ENCODE measurements at places on chromosomes 5 and 9.

- no peak for DNase-seq
Observed at GRCh38 chr9:119483153-119483552, 113.9 kb upstream of the BRINP1 start.

DNA sequence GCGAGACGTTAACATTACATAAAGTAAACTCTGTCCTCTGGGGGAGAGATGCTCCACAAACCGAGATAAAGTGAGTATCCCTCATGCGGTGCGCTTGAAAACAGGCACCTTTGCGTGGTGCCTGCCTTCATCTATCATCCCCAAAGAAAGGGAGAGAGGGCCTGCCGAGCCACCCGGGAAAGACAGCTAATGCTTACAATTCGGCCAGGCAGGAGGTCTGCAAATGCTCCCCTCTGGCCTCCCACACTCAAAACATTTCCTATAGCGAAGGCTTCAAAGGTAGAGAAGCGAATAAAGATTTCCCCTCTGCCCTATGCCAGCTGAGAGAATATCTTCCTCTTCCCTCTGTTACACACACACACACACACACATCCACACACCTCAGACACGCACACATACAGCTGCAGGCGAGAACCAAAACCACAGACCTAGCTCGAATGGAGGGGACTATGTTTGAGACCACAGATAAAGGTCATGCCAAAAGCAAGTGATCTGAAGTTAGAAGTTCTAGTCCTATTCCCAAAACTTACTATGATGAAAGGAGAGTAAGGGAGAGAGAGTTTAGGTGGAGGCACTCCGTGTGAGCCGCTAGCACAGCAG lies 132.8 kb downstream of the CRB2 start:
- DNase-seq, result no peak

DNA sequence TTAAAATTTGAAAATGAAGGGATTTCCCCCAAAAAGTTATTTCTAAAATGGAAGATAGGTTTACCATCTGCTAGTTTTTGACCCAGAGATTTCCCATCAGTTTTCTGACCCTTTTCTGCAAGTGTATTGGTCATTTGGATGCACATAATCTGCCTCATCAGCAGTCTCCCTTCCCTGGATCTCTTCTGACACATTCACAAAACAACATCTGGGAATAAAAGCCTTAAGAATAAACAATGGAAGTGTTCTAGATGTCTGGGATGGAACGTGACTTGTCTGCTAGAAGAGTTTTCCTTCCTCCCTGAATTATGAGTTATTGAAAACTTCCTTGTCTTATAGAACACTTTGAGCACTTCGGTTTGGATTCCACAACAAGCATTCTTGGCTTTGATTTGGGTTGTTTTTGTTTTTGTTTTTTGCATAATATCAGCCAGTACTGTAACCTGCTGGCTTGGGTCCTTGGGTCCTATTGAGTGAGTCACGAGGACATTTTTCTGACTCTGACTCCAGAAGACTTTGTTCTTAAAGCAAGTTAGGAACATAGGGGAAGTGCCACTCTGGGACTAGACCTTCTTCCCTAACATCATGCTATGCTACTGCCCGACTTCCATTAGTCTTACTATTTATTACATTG lies 18.2 kb upstream of the ESM1 start:
- DNase-seq, result no peak

DNA sequence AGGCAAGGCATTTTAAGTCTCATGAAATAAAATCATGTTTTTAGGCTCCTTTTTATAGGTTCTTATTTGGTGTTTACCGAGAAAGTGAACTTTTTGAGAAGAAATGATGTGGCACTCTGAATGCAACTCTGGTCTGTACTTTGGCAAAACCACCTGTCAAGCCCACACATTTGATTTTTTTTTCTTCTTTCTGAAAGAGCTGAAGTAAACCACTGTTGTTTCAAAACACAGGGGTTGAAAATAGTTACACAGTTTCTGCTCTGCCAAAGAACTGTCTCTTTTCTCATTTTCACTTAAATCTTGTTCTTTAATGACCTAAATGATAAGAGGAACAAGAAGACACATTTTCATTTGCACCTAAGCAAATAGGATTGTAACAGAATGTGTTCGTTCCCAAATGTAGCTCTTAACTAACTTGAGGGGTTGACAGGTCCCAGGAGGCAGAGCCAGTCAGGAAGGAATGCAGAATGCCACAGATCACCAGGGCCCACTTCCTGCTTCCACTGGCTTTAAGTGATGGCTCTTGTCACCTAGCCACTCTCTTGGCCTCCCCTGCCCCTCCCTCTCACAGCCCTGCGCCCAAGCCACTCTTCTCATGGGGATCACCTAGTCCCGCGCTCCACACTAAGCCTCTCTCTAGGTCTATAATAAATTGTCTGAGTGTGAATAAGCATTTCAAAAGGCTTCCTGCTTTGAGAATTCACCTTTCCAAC lies 47.3 kb downstream of the MED27 start:
- DNase-seq, result no peak

GRCh38 chr5:54689411-54690251 lies 172.1 kb downstream of the SNX18 start:
- no peak for DNase-seq

- no peak for DNase-seq
Observed at GRCh38 chr5:127392762-127393161, 102.2 kb downstream of the MEGF10 start.

DNA sequence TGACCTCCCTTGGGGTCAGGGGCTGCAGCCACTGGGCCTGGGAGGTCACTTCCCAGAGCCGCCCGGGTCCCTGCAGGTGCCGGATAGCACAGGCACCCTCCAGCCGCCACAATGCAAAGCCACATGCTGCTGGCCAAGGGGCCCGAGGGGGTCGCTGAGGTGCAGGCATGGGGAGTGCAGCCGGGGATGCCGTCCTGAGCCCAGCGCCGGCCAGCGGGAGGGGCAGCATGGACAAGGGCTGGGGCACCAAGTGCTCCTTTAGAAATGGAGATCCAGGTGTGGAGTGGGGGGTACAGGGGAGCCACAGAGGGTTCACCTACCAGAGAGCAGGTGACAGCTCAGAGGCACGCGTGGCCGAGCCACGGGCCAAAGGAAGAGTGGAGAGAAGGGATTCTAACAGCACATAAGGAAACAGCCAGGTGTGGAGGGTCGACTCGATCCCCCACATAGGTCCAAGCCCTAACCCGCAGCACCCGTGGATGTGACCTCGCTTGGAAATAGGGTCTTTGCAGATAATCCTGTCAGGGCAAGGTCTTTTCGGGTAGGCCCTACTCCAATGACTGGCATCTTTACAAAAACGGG lies 24.7 kb downstream of the ZDHHC11B start:
- DNase-seq, result no peak

- DNase-seq, result no peak
Observed at GRCh38 chr5:127417528-127417927, 99.9 kb upstream of the PRRC1 start.

DNA sequence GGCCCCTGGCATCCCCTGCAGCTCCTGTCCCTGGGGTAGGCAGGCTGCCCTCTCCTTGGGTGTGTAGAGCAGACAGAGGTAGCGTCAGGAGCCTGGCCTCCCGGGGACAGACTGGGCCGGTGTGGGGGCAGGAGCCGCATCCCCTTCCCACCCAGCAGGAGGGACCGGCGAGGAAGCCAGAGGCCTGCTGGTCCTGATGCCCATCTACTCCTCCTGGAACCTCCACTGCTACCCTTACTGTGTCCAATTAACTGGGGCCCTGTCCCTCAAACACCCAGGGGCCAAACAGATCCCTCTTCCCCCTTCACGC lies 15.6 kb downstream of the RALGDS start:
- no peak for DNase-seq
